Skin of body (tissue), 3 donors: ENCODE measurements at places on chromosomes 1 and 21. TPM values are rescaled to one million over a fixed set of nuclear protein-coding genes. Genes with fewer than 3 reads are reported as not detected.
A peak's percentile ranks its signal among the peaks of the same experiment; 100 is the strongest.

AMY2A gene
- not detected for total RNA-seq

MX2 gene
- total RNA-seq = 4.5 TPM

BRDT gene
- not detected for total RNA-seq

DNA sequence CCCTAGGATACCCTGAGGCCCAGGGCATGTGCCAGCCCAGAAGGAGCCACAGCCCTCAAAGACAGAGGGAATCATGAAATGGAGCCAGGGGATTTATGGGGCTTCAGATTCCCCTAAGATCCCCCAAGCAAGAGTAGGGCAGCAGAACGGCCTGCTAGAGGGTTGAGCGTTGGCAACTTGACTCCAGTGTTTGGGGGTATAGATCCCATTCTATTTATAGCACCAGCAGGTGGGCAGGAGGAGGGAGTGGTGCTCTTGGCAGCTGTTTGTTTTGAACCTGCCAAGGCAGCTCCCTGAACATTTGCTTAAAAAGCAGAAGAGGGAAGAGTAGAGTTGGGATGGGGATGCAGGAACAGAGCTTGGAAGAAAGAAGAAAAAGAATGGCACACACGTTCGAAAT is 33.7 kb downstream of the GLUL start:
- no peak for DNase-seq

DNA sequence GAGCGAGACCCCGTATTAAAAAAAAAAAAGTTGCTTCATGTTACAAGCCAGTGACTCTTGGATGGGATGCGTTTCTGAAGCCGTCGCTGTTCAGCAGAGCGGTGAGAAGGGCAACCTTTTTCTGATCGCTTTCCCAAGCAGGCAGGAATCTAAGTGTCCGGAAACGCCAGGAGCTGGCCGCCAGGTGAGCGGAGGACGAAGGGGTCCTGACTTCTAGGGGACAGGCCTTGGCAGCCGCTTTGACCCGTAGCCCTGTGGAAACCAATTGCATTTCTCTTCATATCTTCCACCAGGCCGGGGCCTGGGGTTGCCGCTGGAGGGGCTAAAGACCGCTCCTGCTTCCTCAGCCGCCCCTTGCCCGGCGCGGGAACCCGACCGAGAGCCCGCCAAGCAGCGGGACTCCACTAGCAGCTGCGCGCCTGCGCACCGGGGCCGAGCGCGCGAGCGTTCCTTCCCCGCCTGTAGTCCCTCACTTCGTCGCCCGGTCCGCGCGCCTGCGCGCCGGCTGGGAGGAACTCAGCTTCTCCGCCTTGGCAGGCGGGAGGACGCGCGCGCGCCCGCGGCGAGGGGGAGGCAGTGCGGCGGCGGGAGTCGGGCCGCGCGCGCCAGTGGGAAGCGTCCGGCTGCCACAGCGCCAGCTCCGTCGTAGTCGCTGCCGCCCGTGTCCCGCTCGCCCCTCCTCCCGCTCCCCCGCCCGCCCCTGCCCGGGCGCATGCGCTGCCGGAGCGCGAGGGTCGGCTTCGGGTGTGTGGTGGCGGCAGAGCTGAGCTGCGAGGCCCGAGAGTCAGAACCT is at the start of gene SPEN:
Gene SPEN, plus strand, starts transcription at position 608 of the 793 bp plus-strand sequence. CDS start 361 bp downstream, outside the sequence.
- peak; percentile 96 for DNase-seq

DNA sequence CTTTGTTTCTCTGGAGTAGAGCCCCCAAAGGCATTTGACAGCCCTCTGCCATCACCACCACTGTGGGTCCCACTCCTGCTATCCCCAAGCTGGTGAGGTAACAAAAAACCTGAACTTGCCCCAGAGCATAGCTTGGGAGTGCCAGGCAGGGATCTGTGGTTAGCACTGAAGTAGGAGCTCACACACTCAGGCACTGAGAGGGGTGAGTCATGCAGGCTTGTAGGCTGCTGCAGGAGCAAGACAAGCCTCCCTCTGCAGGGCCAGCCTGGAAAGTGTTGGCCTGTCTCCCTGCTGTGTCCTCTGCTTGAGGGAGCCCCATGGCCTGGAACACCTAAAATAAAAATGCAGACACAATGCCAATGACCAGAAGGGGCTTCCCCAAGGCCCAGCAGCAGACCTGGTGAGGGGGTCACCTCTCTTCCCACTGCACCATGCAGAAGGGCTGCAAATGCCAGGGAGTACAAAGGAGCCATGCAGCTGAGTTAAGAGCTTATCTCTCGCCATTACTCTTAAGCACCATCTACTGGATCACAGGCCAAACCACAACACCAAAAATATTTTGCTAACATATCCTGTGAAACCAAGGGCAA is 108.9 kb upstream of the POGK start:
- DNase-seq = no peak

TSACC gene
- total RNA-seq = not detected

GRCh38 chr1:23553231-23554126 is 5.8 kb downstream of the ID3 start:
- DNase-seq = no peak

GRCh38 chr1:29641921-29642320 is 405.6 kb downstream of the PTPRU start:
- DNase-seq = no peak

DNA sequence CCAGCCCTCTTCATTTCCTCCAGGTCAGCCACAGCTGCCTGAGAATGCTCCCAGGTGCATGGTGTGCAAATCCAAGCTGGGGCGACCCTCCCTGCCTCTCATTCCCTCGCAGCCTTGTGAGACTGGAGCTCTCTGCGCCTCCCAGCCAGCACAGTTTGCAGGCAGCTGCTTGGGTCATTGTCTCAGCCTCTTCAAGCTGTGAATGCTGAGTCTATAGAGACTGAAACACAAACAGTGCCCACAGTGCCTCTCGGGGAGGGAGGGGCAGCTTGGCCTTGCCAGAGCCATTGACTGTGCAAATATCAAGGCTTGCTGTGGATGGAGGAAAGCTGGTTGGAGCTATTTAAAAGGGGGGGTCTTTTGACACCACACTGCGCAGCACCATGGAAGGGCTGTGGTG is 10.6 kb downstream of the PLXNA2 start:
- peak; percentile 14 for DNase-seq

GRCh38 chr1:1986451-1987141 is 17.0 kb downstream of the CFAP74 start:
- no peak for DNase-seq

DNA sequence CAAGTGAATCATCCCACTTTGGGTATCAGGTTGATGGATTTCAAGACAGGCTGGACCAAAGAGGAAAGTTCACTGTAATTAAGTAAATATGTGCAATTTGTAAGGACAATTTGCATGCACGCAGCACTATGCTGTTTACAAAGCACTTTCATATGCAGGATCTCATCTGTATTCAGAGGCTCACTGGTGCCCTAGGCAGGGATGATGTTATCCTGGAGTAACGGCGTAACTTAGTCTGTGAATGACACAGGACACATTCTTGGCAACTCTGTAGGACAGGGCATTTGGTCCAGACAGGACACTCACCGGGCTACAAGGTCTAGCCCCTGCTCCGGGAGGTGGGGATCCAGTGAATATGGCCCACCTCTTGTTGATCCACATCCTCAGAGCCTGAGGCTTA is 365.4 kb upstream of the DUSP10 start:
- DNase-seq = no peak

- DNase-seq = no peak
These were observed 332.7 kb downstream of the CHRM3 start for GRCh38 chr1:239718997-239719628.

- DNase-seq = no peak
These were observed 97.5 kb downstream of the RGS2 start for GRCh38 chr1:192906334-192906733.

- DNase-seq = no peak
These were observed 49.5 kb downstream of the DR1 start for GRCh38 chr1:93395195-93395594.

SMPDL3B gene
- total RNA-seq = 1.6 TPM

- peak; percentile 39 for DNase-seq
These were observed 1.1 kb downstream of the NMNAT2 start for GRCh38 chr1:183416850-183417771.

DNA sequence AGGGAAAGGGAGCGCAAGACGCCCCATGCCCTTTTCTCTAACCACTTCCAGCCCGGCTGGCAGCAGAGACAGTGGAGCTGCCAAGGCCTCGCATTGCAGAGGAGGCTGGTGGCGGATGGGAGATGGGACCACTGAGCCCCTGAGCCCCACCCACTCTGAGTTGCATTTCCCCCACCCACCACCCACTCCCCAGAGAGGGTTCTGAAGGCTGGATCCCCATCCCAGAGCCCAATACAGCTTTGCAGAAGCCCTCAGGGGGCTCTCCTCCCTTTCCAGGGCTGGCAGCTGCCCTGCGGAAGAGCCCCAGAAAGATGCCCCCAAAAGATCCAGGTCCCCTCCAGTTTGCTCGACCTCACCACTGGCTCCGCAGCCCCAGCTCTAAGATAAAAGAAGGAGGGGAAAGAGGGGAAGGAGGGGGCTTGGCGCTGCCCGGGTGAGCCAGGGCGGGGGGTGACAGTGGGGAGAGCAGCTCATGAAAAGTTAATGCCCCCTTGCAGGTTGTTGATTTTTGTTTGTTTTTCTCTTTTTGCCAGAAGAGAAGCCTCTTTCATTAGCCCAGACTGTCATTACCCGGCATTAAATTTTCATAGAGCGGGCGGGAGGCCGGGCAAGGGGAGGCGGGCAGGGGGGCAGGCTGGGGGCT is 38.4 kb upstream of the CASZ1 start:
- DNase-seq = no peak

GRCh38 chr1:152960452-152961044 is 9.9 kb upstream of the SPRR4 start:
- no peak for DNase-seq

CFAP107 gene
- not detected for total RNA-seq

DNA sequence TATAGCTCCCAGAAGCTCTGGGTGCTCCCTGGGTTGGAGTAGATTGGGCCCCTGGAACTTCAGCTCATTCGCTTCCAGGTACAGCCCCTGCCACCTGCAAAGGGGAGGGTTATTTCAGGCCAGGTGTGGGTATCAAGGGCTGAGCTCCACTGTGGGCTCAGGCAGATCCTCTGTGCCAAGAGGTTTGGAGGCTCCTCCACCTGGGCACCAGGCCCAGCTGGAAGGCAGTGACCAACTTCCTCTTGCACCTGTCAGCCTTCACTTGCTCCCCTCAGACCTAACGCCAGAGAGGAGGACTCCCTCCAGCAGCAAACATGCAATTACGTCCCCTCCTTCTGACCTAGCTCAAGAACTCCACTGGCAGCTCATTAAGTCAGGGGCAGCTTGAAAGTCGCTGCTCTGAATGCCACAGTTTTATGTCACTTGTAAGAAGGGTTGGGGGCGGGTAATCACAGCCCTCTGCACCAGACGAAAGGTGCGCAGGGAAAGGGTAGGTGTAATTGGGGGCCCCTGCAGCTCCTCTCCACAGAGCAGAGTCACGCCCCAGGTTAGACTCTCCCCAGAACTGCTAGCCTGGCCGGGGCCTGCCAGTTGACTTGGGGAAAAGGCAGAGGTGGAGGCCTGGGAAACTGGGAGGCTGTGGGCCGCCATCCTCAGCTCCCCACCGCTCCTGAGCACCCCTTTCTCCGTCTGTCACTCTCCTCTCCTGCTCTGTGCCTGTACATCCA is 125.0 kb upstream of the TMPRSS2 start:
- no peak for DNase-seq
